ENCODE measurements at places on chromosomes 13 and 19.

- DNase-seq = no peak
These were observed 212.8 kb downstream of the SLITRK6 start for GRCh38 chr13:85586422-85586831.

DNA sequence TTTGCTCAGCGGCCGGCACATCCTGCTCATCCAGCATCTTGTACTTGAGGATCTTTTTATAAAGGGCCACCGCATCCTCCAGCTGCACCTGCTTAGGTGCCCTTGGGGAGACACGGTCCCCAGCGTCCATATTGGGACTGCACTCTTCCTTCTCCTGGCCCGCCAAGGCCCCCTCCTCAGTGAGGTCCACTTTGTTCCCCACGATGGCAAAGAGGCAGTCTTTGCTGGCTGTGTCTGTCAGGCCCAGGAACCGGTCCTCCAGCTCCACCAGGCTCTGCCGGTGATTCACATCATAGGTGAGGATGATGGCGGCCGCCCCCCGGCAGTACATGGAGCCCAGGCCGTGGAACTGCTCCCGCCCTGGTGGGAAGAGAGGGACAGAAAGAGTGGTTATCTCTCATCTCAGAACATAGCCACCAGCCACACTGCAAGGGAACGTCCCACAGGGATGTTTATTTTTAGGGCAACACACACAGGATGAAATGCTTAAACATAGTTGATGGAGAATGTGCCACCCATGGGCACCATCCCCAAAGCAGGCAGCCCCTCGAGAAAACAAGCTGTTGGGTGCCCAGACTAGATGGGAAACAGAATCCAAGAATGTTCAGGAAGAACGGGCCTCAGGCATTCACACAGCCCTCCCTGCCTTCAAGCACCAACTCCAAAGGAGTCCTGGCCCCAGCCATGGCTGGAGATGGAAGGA is 37.5 kb downstream of the RAB20 start:
- no peak for DNase-seq

- no peak for DNase-seq
These were observed 321.3 kb downstream of the FOXO1 start for GRCh38 chr13:40345149-40345514.

GRCh38 chr19:33437393-33437820 is 63.9 kb downstream of the CEBPG start:
- DNase-seq = no peak

GRCh38 chr19:30006207-30006606 is 64.2 kb downstream of the URI1 start:
- no peak for DNase-seq

DNA sequence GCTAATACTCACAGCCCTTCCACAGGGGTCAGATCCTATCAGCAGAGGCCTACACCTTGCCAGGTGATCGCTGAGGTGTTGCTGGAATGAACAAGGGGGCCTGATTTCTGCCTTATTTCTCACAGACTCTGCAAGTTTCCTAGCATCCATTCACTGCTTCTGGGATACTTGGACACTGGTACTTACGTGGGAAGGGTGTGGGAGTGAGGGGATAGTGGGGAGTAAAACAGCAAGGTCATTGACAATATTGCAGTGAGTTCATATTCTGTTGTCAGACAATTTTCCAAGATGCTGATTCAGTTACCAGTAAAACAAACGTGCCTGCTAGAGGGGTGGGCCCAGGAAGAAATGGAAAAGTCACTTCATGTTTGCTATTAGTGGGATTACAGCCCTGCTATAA is 276.5 kb downstream of the SHISA2 start:
- no peak for DNase-seq

DNA sequence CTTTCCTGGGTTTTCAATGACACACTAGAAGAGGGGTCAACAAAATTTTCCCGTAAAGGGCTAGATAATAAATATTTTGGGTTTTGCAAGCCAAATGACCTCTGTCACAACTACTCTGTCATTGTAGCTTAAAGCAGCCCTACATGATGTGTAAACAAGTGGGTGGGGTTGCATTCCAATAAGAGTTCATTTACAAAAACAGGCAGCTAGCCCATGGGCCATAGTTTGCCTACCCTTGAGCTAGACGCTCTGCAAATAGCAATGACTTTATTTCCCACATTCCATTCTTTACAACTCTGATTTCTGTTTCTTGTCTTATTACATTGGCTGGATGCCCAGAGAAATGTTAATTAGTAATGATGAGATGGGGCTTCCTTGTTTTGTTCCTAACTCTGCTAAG is 76.0 kb downstream of the ZNF557 start:
- no peak for DNase-seq

DNA sequence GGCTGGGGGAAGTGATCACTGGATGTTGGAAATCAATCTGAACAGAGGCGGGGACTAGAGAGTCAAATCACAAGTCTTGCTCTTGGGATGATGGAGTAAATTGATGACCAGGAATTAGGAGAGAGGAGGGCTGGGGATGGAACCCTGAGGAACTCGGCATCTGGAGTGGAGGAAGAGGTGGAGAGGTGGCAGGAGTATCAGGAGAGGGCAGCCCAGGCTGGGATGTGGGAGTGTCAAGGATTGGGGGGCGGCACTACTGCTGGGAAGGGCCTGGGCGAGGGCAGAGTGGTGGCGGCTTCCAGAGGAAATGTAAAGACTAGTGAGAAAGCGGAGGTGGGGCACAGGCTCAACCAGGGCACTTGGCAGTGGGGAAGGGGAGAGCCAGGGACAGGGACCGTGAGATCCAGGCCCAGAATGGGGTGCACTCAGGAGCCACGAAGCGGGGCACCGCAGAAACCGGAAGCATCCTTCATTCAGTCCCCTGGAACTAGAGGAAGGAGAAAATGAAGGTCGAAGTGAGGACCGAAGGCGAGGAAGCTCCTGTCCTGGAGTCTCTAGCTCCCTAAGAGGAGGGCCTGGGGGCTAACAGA is 81.2 kb upstream of the GPR183 start:
- DNase-seq = no peak

- peak; percentile 42 for DNase-seq
These were observed 2.3 kb upstream of the LCP1 start for GRCh38 chr13:46184277-46184699.

DNA sequence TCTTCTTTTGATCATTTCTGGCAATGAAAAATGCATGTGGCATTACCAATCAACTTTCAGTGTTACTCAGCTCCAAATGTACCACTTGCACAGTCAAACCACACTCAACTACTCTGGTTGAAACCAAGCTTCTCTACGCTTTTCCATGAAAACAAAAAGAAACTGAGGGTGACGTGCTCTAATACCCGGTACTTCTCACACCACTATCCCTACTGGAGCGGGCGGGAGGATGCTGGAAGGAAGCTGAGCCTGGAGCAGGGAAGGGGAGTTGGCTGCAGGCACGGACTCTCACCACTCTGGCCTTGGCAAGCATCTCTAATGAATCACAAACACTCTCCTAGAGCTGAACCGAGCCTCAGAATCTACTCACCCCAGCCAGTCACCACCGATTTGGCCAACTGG is 48.2 kb downstream of the STK24 start:
- no peak for DNase-seq

DNA sequence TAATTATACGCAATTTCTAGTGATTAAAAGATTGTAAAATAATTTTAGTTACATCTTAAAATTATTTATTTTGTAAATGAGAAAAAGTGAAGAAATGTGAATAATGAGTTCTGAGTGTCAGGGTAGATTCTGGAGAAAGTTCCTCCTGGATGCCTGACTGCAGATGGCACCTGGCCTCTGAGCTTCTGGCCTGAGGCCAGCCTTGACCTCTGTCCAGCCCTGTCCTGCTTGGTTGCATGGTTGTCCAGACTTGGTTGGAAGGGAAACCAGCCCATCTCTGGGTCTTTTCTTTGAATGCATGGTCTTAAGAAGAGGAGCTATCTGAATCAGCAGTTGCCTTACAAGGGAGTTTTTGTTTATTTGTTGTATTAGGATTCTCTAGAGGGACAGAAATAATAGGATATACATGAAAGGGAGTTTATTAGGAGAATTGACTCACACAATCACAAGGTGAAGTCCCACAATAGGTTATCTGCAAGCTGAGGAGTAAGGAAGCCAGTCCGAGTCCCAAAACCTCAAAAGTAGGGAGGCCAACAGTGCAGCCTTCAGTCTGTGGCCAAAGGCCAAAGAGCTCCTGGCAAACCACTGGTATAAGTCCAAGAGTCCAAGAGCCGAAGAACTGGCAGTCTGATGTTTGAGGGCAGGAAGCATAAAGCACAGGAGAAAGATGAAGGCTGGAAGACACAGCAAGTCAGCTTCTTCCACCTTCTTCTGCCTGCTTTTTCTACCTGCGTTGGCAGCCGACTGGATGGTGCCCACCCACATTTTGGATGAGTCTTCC is 385.8 kb downstream of the ZNF536 start:
- DNase-seq = no peak

DNA sequence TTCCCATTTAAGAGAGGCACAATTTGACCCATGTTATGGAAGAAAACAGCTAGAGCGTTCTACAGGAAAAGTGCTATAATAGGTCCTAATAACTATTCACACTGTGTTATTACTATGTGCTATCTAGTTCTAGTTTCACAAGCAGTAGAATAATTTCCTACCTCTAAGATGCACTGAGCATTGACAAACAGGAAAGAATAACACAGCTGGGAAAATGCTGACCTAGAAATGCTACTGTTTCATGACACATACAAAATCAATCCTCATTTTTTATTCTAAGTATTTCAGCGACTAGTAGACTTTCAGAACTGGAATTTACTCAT is 259.5 kb downstream of the ITGBL1 start:
- DNase-seq = no peak

- no peak for DNase-seq
These were observed 7.1 kb downstream of the KLF16 start for GRCh38 chr19:1856345-1856697.

GRCh38 chr19:23287620-23288019 is 37.4 kb upstream of the ZNF724 start:
- DNase-seq = no peak

DNA sequence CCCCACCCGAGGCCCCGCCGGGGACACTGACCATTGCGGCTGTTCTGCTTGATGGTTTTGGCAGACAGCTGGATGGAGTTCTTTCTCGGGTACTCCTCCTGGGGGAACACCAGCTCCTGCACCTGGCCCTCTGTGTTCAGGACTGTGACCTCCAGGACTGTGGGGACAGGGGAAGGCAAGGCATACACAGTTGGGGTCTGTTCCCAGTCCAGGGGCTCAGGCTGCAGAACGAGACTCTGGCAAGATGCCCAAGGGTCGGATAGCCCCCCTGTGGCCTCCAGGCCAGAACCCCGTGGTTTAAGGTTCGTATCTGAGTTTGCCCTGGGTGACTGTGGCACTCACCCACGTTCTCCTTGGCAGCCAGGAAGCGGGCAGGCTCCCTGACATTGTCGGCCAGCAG is 22.7 kb upstream of the ASF1B start:
- DNase-seq = no peak

GRCh38 chr13:102911336-102911735 is 65.5 kb downstream of the ERCC5 start:
- no peak for DNase-seq

- DNase-seq = no peak
These were observed 68.6 kb upstream of the SCEL start for GRCh38 chr13:77466753-77467422.

DNA sequence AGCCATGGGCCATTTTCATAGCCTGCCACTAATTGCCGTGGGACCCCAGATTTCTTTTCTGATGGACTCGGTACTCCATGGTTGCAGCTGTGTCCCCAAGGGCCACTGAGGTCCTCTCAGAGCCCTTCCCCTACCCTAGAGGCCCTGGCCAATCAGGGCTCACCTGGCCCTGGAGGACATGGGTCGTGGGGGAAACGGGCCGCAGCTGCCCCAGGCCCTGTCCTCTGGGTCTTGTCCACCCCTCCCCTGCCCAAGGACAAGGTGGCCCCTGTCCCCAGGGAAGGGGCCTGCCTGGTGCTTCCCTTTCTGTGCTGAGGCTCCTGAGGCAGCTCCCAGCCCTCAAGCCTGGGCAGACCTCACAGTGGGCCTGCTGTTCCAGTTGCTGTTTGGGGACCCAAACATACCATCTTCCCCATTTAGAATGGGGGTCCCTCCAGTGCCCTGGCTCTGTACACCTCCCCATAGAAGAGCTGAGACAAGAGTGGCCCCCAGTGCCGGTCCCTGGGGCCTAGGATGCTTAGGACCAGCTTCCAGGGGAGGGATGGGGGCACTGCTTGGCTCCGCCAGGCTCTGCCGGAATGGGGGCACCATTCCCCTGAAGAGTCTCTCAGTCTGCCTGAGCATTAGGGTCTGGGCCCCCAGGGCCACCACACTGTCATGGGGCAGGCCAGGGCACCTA is 3.2 kb downstream of the RAB11B start:
- no peak for DNase-seq

GRCh38 chr13:51932231-51932630 is 70.5 kb downstream of the CCDC70 start:
- no peak for DNase-seq

- DNase-seq = no peak
These were observed 9.5 kb downstream of the ALDH16A1 start for GRCh38 chr19:49462492-49462891.

DNA sequence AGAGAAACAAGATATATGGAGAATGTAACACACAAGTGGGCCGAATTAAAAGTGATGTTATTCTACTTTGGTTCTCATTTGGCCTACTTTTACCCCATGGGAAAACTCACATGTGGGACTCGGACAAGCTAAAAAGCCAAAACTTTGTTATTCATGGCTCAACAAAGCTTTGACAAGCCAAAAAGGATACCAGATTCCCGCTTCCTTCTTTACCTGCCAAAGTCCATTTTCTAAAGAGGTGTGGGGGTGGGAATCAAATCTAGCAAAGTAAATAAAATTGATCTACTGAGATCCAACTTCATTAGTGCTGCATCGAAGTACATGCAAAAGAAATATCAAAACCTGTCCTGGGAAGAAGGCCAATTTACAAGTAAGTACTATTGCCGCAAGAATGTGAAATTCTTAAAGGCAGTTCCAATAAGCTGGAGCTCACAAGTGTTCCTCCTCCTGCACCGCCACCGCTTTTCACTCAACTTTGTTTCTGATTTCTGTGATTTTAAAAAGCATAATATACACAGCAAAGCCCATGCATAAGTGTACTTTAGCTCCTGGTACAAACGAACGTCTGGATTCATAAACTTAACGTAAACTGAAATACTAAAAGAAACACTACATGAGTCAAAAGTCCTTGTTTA is 1.1 kb downstream of the LNX2 start:
- DNase-seq = no peak

DNA sequence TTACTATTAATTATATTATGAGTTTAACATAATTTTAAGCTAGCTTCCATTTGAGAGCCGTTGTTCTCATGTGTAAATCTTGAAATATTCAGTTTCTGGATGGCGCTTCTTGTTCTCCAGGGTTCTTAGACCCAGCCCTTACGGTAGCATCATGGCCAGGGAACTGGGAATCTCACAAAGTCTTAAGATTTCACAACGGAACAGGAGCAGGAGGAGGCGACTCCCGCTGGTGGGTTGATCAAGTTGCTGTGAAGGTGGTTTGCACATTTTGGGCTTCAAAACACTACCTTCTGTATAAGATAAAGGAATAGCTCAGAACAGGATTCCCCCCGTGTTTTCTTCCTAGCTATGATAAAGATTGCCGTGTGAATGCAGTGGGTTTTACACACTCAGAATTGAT is 2.8 kb downstream of the NAXD start:
- no peak for DNase-seq

GRCh38 chr13:34294483-34295129 is 476.7 kb downstream of the RFC3 start:
- DNase-seq = no peak

GRCh38 chr13:75202981-75203380 is 279.0 kb downstream of the TBC1D4 start:
- DNase-seq = no peak

- no peak for DNase-seq
These were observed 253.8 kb downstream of the DLEU7 start for GRCh38 chr13:50589651-50590054.

GRCh38 chr19:47186446-47187334 is 44.3 kb downstream of the BBC3 start:
- peak; percentile 71 for DNase-seq

Data from activated naive CD4-positive, alpha-beta T cell (primary cell).